ENCODE measurements at places on chromosomes 12 and 14.

- no peak for DNase-seq
These were observed 169.8 kb downstream of the PRKCH start for GRCh38 chr14:61491224-61491623.

DNA sequence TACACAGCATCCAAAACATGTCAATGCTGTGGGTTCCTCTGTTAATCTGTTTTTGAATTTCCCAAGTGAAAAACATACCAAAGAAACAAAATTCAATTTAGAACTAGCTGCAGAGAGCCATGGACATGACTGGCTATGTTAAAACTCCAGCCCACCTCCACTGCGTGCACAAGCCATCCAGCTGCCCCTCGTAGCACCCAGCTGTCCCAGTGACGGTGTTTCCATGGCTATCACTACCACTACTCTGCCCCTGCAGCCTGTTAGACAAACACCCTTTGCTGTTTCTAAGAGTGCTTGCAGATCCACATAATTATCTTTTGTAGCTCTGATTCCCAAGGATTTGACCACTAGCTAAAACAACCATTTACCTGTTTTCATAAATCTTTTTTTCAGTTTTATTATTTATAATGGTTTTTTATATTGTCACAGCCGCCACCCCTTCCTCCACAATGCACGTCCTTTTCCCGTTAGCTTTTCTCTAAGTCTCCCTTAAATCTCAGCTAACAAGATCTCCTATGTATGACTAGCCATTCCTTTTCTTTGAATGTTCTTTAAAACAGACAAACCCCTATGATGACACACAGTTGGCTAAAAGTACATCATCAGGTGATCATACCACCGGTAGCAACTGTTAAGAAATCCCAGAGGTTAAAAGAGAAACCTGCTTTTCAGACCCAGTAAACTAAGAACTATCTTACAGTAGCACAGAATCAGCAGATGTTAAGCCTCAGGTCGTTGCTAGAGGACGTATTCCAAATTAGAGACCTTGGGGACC is 37.8 kb upstream of the NAA30 start:
- DNase-seq = no peak

DNA sequence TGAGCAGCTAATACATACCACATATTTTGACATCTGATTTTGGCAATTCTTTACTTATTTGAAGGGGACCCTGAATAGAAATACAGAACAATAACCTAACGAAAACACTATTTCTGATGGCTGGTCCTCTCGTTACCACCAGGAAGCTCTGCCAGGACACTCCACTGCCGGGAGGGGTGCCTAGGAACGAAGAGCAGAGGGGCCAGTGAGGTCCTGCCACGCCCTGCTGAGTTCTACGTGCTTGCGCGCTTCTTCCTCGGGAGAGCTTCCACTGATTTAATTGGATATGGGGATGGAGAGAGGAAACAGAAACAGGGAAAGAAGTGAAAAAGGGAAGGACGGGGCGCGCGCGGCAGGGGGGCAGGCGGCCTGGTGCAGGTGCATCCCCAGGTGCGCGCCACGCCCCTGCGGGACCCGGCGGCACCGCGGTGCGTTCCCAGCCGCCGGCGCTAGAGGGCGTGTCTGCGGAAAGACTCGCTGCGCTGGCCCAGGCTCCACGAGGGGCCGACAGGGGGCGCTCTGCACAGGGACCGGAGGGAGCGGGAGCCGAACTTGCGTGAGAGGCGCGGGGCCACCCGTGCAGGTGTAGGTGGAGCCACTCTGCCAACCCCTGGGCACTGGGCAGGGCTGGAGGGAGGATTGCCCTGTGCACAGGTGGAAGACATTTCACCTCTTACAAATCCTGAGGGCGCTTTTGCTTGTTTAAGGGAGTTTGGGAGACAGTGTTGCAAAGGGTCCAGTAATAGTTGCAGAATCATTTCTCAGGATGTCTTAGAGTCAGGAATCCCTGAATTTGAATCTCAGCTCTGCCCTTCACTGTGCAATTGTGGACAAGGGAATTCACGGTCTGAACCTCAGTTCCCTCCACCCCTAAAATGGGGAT is 986.3 kb upstream of the TMEM132C start:
- DNase-seq = no peak

- no peak for DNase-seq
These were observed 393.5 kb downstream of the CCDC91 start for GRCh38 chr12:28583701-28584261.

GRCh38 chr12:30047516-30048254 is 263.9 kb upstream of the TMTC1 start:
- no peak for DNase-seq

GRCh38 chr14:35332517-35333263 is 40.5 kb downstream of the PSMA6 start:
- peak; percentile 17 for DNase-seq

Measured in DMS153 (cell line).